ENCODE measurements at places on chromosomes 4 and X.

DNA sequence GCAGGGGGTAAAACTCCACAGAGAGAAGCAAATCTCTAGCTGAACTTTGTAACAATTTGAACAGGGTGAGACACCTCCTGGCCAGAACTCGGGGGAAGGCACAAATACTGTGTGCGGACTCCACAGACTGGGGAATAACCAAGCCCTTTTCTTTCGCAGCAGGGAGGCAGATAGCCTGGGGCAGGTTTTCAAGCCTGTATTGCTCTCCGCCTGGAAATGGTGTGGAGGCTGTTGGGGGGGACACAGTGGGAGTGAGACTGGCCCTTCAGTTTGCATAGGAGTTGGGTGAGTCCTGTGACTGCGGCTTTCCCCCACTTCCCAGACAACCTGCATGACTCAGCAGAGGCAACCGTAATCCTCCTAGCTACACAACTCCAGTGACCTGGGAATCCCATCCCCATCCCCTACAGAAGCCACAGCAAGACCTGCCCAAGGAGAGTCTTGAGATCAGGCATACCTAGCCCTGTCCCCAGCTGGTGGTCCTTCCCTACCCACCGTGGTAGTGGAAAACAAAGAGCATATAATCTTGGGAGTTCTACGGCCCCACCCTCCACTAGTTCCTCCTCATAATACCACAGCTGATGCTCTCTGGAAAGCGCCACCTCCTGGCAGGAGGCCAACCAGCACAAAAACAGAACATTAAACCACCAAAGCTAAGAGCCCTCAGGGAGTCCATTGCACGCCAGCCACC, 12.9 kb upstream of the SMPX start:
- DNase-seq, result no peak

GRCh38 chr4:74466242-74466641, 21.3 kb downstream of the AREG start:
- DNase-seq, result no peak

GRCh38 chr4:154939851-154940250, 158.8 kb downstream of the RBM46 start:
- DNase-seq, result no peak

GRCh38 chr4:3368841-3369760, 72.7 kb upstream of the HGFAC start:
- no peak for DNase-seq

- no peak for DNase-seq
Observed at GRCh38 chr4:104210420-104210819, 284.3 kb downstream of the CXXC4 start.

- no peak for DNase-seq
Observed at GRCh38 chr4:87317527-87317926, 5.2 kb downstream of the HSD17B13 start.

DNA sequence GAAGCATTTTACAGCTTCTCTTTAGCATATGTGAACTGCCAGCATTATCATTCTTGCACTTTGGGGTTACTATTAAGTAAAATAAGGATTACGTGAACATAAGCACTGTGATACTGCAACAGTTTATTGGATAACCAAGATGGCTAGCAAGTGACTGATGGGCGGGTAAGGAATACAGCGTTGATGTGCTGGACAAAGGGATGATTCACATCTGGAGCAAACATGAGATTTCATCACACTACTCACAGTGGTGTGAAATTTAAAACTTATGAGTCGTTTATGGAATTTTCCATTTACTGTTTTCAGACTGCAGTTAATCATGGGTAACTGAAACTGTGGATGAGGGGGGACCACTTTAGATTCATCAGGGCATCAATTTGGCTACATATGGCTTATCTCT, 16.0 kb downstream of the NBDY start:
- DNase-seq, result no peak

DNA sequence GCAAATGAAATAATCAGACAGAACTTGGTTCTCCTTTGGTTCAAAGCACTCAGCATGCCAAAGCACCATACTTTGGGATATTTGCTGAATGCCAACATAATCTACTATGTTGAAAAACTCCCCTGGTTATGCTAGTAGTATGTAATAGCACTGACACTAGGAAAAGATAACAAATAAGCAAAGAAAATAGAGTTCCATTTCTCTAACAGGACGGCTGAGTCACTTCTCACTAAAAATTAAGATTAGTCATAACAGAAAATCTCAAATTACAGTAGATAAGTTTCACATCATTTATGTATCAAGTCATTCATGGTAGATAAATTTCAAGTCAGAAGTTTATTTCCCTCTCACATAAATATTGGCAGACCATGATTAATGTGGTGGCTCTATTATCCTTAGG, 17.9 kb downstream of the PDHA2 start:
- DNase-seq, result no peak

- no peak for DNase-seq
Observed at GRCh38 chrX:6052111-6052745, 176.4 kb downstream of the NLGN4X start.

- no peak for DNase-seq
Observed at GRCh38 chrX:55026143-55026542, 4.6 kb downstream of the ALAS2 start.

DNA sequence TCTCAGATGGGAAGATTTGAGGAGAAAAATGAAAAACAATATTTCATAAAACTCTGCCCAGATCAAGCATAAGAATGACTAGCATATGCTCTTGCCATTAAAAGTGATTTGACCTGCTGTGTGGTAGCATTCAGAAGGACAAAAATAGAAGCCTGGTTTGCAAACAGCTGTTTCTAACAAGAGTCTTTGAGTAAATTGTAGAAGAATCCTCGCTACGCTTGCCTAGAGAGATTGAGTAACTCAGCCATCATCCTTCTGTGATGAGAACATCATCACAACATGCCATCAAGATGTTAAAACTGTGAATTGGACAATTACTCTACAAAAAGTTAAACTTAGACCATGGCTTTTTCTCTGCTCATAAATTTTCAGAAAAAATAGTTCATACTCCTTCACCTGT, 168.9 kb upstream of the PUDP start:
- no peak for DNase-seq

DNA sequence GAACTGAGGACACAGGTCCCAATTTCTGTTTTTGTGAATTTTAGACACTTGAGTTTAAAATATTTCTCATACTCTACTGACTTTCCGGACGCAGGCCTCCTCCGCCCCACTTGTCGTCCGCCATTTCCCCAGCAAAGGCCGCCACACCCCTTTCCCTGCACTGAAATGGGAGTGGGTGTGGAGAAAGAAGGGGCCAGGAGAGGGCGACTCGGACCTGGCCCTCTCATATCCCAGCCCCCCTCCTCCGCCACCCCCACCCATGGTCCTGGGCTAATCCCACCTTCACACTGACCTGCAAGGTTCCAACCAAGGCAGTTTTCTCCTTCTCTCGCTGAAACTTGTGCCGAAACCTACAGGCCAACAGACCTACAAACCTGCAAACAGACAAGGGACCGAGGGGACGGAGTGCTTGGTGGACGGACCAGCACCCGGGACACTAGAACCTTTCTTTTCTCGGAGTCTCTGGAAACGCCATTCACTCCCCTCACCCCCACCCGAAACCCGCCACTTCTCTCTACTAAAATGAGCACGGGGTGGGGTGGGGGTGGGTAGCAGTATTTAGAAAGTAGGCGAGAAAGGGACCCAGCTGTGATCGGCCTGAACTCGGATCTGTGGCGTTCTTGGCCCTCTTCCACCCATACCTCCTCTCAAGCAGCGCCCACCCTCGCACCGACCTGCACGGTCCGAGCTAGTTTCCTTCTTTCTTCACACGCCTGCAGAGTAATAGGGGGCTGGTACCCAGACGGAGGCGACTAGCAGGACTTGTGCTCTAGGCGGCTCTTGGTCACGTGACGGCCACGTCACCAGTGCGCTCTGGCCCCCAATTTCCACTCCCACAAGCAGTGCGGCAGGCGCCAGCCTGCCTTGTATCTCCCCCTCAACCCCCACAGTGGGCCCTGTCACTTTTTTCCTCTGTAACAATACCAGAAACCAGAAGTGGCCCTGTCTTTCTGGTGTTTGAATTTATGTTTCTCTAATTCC, at the start of gene ARMCX6:
Gene ARMCX6 (minus strand): TSS at position 790 of the 981 bp plus-strand sequence. CDS start 1,380 bp downstream, outside the sequence.
- peak; percentile 85 for DNase-seq

DNA sequence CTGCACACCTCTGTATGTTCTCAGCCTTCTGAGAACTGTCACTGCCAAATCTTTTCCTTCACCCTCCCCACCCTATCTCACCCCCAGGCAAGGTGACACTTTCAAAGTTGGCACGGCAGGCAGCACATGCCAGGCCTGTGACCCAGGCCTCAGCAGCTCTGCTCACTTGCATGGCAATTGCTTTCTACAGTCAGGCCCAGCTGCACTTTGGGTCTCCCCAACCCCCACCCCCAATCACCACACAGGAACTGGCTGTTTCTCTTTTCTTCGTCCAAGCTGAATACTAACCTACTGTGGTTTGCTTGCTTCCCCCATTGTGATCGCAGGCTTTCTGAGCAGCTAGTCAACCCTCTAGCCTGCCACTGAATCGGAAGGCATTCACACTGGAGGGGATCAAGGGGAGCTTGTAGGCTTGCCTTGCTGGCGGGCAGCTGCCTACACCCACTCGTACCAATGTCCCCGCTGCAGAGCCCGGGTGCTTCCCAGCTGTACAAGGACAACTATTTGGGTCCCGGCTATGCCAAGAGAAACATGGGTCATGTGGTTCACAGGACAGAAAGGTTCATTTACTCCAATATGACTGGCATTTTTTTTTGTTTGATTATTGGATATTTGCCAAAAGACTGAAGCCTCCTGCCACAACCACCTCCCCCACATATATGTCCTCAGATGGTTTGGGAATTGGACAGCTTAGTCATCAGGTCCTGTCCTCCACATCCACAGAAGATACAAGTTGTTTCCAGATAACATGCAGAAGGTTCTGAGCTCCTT, 28.1 kb downstream of the SLC25A43 start:
- peak; percentile 23 for DNase-seq

DNA sequence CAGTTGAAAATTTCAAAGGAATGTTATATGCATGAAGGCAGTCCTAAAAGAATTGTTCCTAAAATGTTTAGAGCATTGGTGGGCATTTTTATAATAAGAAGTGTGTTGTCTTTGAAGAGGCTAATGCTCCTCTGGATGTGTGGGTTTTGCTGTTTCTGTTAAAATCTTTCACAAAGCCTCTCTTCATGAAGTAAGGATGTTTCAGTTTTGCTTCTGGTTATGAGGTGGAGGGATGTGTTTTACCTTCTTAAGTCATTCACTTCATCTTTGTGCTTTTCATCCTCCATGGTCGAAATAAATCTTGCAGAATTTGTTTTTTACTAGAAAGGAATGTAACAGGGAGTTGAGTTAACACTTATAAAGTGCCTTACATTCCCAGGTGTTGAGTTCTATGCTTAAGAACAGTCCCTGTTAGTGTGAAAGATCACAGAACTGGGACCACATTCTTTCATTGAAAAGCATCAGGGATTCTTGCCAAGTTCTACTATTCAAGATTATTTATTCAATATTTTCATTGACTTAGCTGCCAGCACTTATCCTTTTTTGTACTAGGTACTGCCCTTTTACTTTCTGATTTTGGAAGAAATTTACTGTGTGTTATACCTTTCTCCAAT, 21.1 kb downstream of the FHIP1A start:
- no peak for DNase-seq

DNA sequence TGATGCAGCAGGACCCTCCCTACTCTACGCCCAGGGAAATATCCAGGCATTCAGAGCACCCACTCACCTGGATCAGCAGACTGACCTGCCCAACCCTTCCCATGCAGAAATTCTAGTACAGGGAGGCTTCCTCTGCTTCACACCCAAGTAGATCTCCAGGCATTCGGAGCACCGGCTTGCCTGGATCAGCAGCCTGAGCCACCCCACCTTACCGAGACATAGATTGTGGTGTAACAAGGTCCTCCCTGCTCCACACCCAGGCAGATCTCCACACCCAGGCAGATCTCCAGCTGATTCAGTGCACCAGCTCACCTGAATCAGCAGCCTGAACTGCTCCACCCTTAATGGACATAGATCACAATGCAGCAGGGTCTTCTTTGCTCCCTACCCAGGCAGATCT, 215.1 kb upstream of the CPEB2 start:
- DNase-seq, result no peak

DNA sequence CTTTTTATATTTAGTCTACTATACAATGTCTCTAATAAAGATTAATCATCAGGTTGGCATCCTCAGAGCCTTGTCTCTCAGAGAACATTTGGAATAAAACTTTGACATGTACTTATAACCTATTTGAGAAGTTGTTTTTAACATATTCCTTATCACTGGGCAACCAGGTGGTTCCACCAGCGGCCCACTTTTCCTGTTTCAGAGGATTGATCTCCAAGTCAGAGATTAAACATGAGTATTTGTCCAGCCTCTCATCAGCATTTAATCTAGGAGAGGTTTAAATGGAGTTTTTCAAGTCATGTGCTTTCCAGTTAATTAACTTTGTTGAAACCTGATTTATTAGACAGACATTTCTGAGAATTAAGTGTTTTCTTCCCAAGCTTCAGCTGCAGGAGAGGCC, 345.5 kb downstream of the GRXCR1 start:
- no peak for DNase-seq

DNA sequence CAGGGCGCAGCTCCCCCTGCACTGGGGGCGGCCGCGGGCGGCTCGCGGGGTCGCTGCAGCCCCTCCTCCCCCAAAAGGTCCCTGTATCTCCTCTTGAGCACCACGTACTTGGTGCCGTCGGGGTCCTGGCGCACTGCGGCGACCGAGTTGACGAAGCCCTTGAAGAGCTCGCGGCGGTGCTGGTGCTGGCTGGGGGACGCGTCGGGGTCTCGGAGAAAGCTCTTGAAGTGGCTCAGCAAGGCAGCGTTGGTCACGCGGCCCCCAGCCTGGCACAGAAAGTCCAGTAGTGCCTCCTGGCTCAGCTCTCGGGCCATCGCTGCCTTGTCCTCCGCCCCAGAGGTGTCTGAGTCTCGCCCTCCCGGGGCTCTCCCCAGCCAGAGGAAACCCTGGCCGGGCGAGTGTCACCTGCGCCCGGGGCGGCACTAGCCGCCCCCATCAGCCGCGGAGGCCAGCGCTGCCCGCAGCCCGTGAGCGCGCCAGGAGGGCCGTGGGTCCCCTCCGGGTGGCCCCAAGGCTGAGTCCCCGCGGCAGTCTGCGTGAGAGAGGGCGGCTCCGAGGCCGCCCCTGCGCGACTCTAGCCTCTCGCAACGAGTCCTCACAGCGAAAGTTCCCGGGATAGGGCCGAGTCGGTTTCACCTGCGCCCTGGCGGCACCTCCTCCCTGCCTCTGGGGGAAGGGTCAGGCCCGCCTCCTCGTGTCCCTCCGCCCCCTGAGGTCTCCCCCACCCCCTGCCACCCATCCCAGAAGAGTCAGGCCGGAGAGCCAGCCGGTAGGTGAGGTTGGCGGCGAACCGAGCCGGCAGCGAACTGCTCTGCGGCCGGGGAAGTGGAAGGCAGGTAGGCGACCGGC, at the start of gene SOWAHB:
Gene SOWAHB (minus strand): TSS at position 609 of the 849 bp plus-strand sequence. CDS start 295 bp downstream, at position 314.
- no peak for DNase-seq

DNA sequence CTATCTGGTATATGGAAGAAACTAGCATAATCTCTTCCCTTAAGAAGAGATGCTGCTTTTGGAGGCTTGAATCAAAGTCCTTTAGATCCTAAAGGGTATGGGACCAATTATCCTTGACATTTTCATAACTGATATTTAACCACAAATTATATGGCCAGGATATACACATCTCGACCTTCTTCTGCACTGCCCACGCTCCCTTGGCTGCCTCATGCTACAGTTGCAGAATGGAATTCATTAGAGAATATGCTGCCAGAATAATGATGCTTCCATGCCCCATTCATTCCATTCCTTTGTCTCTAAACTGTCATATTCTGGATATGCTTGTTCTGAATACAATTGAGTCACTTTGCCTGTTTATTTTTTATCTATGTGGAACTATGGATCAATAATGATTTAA, 157.1 kb upstream of the PACRGL start:
- DNase-seq, result no peak

All from left cardiac atrium (tissue), 4 donors.